ENCODE measurements at places on chromosomes 13 and 19. TPM values are rescaled to one million over a fixed set of nuclear protein-coding genes. Genes with fewer than 3 reads are reported as not detected.

GRCh38 chr19:7900401-7900870 is 3.2 kb upstream of the MAP2K7 start:
- no peak for DNase-seq

- DNase-seq, result peak; percentile 72
Measured at GRCh38 chr19:46014941-46015686, 7.7 kb downstream of the PGLYRP1 start.

GRCh38 chr19:30107251-30107650 is 165.2 kb downstream of the URI1 start:
- DNase-seq, result no peak

DNA sequence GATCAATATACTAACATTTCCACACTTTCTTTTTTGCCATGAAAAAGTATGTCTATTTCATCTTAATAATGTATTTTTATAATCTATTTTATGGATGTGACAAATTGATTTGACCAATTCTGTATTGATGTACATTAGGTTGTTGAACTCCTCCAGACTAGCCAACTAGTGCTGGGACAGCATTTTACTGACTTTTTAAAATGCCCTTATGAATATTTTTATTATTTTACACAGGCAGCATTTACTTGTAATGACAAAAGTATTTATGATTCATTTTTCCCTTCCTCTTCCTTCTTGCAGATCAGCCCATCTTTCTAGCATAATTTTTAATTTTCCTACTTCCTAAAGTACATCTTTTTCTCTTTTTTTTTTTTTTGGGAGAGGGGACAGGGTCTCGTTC is 918 bp upstream of the FUZ start:
- no peak for DNase-seq

DNA sequence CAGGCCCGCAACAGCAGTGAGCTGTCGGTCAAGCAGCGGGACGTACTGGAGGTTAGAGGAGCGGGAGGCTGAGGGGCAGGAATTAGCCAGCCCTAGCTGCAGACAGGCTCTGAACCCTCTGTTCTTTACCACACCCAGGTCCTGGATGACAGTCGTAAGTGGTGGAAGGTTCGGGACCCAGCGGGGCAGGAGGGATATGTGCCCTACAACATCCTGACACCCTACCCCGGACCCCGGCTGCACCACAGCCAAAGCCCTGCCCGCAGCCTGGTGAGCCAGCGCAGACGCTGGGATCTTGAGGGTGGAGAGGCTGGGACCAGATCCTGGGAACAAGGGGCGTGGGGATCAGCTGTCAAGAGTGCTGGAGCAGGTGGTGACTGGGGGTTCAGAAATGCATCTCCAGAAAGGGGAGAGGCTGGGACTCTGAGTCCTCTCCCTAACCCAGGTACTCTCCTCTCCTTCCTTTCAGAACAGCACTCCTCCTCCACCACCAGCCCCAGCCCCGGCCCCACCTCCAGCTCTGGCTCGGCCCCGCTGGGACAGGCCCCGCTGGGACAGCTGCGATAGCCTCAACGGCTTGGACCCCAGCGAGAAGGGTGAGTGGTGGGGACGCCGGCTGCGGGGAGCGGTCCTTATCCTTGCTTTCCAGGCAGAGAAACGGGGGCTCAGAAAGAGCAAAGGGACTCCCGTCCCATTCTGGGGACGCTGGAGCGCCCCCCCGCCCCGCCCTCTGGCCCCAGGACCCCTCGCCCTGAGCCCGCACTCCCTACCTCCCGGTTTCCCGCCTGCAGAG is 10.4 kb downstream of the EPS8L1 start:
- DNase-seq, result no peak

DNA sequence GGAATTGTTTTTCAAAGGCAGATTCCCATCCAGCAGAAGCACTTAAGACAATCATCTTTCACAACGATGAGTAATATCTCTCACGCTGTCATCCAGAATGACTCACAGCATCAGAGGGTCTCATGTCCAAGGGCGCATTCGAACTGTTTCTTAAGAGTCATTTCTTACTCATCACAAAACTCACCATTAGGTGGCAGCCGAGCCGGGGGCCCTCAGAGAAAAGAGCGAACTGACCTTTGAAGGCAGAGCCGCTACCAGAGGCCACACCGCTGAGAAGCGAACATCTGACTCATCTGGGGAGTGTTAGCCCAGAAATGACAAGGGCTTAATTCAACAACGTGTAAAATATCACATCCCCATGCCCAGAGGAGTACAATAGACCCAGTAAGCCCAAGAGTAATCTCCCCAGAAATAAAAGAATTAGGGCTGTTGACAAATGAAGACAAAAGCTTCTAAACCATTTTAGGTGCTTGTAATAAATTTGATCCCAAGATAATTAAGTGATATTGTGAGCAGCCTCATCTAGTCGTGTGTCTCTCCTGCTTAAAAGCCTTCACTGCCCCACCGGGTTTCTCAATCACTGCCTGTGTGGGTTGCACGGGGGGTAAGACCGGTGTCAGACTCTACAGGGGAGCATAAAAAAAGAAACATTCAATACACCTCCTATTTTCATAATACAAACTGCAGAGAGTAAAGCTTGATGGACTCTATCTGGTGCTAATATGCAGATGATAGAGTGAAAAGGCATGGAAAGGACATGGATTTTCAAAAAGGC is 96.2 kb downstream of the CYSLTR2 start:
- peak; percentile 62 for DNase-seq

- DNase-seq, result no peak
Measured at GRCh38 chr13:98918771-98919170, 59.1 kb downstream of the DOCK9 start.

DNA sequence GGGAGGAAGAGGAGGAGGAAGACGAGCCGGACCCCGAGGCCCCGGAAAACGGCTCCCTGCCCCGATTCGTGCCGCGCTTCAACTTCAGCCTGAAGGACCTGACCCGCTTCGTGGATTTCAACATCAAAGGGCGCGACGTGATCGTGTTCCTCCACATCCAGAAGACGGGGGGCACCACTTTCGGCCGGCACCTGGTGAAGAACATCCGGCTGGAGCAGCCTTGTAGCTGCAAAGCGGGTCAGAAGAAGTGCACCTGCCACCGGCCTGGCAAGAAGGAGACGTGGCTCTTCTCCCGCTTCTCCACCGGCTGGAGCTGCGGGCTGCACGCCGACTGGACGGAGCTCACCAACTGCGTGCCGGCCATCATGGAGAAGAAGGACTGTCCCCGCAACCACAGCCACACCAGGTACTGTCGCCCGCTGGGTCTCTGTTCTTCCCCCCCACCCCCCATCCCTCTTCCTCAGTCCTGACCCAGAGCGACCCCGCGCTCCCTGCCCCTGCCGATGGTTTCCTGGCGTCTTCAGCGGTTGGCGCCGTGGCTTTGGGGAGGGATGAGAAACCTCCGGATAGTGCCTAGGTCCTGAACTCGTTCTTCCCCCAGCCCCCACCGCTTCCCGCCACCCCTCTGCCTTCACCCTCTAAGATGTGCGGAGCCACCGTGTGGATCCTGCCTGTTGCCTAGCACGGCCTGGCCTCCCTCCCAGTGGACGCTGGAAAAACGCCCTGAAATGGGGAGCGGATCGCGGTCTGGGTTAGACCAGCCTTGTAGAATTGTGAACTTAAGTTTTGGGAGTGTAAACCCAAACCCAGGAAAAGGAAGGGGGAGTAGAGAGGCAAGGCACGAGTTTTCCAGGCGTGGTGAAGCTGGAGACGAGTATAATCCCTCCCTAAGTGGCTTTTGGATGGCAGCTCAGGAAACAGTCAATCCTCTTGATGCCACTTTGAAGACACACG is 1.5 kb downstream of the HS6ST3 start:
- DNase-seq, result no peak

Gene S1PR4
- polyA plus RNA-seq, result 0.17 TPM

Gene FFAR2
- not detected for polyA plus RNA-seq
